Psoas muscle (tissue), 8 donors: ENCODE measurements at places on chromosomes 7 and 10. TPM values are rescaled to one million over a fixed set of nuclear protein-coding genes. Genes with fewer than 3 reads are reported as not detected.

Gene TMEM26
- total RNA-seq = 0.99 TPM

Gene ANKRD1
- total RNA-seq = 1,558 TPM

Gene CTAGE4
- 0.15 TPM for total RNA-seq

Gene SLC26A3
- 0.10 TPM for total RNA-seq

Gene DNAJC1
- 12.1 TPM for total RNA-seq

- no peak for DNase-seq
Observed at GRCh38 chr10:107898392-107898791, 733.9 kb upstream of the SORCS1 start.

DNA sequence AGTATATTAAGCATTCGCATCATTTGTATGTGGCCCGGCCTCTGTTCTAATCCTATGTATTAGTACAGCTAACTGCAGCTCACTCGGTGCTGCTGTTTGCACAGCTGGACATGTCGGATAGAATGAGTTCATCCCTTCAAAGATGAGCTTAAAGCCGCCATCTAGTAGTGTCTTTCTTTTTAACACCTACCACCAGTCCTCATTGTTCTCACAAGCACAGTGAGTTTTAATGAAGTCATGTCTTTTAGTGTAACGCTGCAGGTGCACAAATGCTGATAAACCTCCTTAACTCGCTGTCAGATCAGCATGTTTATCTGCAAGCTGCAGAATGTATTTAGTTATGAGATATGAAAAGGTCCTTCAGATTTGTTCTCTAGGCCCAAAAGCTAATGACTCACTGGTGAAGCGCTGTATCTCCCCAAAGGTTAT is 247.5 kb downstream of the MTERF1 start:
- no peak for DNase-seq

- no peak for DNase-seq
Observed at GRCh38 chr10:28949005-28950004, 272.0 kb downstream of the BAMBI start.

DNA sequence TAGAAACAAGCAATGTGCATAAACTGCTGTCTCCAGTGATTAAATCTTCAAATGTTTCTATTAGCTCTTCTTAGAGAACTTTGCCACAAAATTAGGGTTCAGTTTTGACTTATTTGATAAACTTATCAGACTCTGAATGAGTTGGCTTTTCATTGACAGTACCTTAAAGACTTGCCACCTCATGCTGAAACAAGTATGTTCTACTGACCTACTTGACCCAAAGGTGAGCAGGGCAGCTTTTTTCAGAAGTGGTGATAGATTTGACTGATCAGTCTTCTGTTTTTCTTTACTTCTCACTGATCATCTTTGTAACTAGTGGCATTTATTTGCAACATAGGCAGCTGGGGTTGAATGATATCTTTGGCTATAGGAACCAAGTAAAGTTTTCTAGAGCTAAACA is 7.8 kb downstream of the ZNF277 start:
- no peak for DNase-seq

- DNase-seq = no peak
Observed at GRCh38 chr10:9038146-9038714, 983.7 kb downstream of the GATA3 start.

DNA sequence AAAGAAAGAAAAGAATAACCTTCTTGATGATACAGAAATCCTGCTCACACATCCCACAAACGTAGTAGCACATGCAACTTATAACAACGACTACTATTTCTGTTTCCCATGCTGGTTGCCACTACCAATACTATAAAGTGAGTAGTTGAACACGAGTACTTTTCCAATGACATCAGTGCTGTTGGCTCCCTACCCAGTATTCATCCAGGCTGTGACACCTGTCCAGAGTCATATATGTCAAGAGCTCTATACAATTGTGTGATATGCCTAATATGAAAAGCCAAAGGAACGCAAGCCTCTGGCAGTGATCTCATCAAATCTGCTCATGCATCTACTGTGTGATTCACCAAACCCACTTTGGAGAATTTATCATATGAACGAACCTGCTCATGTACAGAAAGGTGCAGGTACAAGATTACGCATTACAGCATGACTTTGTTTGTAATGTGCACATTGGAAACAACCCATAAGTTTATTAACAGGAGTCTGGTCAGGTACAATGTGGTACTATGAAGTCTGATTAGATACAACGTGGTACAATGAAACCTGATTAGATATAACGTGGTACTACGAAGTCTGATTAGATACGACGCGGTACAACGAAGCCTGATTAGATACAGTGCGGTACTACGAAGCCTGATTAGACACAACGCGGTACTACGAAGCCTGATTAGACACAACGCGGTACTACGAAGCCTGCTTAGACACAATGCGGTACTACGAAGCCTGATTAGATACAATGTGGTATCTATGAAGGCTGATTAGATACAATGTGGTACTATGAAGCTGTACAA is 5.8 kb upstream of the ITIH5 start:
- no peak for DNase-seq

DNA sequence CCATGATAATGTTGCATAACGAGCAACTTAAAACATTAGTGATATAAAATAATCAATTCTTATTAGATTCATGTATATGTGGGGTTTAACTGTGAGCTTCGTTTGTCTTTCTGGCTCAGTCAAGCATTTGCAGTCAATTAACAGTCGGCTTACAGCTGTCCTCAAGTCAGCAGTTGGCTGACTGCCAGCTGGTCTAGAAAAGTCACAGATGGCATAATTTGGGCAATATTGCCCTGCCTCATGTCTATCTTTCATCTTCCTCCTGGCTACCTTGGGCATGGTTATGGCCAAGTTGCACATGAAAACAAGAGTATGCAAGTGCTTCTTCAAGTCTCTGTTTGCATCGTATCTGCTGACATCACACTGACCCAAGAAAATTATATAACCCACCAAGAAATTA is 186.1 kb upstream of the ZWINT start:
- no peak for DNase-seq

DNA sequence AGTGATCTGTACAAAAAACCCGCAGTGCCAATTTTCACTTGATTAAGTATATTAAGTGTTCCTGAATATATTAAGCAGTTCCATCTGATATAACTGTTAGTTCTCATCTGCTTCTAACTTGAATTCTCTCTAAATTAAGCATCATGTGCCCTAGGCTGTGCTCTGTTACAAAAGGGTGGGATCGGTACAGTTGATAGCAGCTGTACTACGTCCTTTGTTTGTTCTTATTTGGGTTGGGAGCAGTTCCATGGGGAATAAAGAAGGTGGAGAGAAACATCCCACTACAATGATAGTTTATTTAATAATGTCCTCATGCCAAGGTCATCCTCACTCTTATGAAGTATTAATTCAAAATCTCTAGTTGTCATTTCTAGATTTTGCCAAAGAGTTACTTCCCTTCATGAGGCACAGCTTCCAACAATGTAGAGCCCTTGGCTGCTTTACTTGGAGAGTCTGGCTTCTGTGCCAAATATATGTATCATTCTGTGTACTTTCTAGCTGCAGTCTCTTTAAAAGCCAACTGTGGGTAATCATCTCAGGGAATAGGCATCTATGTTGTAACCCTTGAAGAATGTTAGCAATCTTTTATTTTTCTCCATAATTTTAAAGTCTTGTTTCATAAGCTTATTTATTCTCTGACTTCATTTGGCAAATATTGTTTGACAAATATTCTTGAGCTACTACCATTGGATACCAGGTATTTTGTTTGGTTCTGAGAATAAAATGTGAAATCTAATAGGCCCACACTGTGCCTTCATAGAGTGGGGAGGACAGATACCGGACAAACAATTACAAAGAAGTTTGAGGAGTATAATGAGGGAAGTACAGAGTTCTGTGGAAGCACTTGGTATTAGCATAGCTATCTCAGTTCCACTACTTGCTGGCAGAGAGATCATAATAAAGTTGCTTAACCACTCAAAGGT is 22.4 kb upstream of the AHR start:
- DNase-seq = no peak

- no peak for DNase-seq
Observed at GRCh38 chr7:81013083-81013817, 94.4 kb upstream of the SEMA3C start.

- no peak for DNase-seq
Observed at GRCh38 chr7:89623018-89623672, 531.1 kb upstream of the STEAP1 start.

- peak; percentile 70 for DNase-seq
Observed at GRCh38 chr7:23680414-23681405, 711 bp downstream of the FAM221A start.

- DNase-seq = peak; percentile 92
Observed at GRCh38 chr10:60901561-60902235, 42.3 kb downstream of the RHOBTB1 start.

- DNase-seq = no peak
Observed at GRCh38 chr7:158613481-158613880, 25.9 kb upstream of the PTPRN2 start.
